ENCODE measurements at places on chromosomes 1 and 21.

- no peak for DNase-seq
Measured at GRCh38 chr1:171963762-171964161, 122.5 kb downstream of the DNM3 start.

DNA sequence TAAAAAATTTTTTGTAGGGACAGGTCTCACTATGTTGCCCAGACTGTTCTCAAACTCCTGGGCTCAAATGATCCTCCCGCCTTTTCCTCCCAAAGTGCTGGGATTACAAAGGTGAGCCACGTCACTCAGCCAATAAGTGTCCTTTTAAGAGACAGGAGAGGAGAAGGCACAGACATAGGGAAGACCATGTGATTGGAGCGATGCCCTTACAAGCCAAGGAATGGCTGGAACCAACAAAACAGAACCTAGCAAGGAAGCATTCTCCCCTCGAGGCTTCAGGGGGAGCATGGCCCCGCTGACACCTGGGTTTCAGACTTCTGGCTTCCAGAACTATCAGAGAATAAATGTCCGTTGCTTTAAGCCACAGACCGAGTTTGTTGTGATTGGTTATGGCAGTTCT, 37.0 kb downstream of the NDUFS5 start:
- DNase-seq = no peak

DNA sequence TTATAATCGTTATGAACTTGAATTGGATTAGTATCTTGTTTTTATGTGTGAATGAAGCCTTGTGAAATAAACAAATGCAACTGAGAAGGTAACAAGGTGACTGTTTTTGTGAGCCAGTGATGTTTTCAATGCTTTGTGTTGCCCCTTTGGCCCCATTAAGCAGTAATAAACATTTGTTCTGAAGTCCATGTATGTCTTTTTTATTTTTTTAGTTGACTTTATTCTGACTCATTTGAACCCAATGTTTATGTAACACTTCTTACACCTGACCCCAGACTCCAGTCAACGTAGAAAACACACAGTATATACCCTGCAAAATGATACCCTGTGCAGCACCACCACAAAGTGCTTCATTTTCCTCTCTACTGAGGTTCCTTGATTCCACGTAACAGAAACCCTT, 4.6 kb upstream of the CACYBP start:
- no peak for DNase-seq

- no peak for DNase-seq
Measured at GRCh38 chr1:183226361-183226760, 40.3 kb downstream of the LAMC2 start.

GRCh38 chr21:42641311-42642218, 11.9 kb upstream of the PDE9A start:
- no peak for DNase-seq

DNA sequence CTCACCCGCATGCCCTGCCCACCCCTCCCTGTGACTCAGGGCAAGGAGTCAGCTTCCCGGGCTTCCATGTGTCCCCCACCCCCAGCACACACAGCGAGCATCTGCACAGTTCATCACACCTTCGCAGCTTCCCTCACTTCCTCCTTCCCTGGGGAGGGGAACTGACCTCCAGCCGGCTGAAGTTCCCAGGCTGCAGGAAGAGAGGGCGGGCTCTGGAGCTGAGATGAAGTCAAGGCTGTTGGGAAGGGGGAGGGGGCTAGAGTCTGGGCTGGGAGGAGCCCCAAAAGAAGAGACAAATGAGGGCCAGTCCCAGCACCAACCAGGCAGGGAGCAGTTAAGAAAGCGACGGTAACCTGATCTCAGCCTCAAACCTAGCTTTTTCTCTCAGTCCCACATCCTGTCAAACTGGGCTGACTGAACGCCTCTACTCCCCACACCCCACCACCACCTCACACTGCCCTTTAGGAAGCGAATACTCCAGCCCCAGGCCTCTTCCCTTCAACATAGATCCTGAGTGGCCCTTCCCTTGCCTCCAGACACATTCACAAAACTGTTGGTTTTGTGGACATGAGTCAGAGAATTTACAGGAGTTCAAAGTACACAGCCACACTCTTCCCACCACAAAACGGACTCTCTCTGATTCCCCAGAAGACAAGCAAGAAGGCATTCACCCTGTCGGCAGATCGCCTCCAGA, 1.8 kb downstream of the RHOC start:
- peak; percentile 62 for DNase-seq

GRCh38 chr1:229940684-229941083, 126.4 kb upstream of the GALNT2 start:
- no peak for DNase-seq

- DNase-seq = peak; percentile 48
Measured at GRCh38 chr1:119286587-119287181, 81.9 kb upstream of the HAO2 start.

GRCh38 chr1:145706086-145706664, 993 bp downstream of the PDZK1 start:
- DNase-seq = no peak

- DNase-seq = peak; percentile 20
Measured at GRCh38 chr1:217135569-217135915, 412.3 kb upstream of the ESRRG start.

Data from MM.1S (cell line).